T47D (cell line): ENCODE measurements at places on chromosomes 5 and 9.
A peak's percentile ranks its signal among the peaks of the same experiment; 100 is the strongest.

DNA sequence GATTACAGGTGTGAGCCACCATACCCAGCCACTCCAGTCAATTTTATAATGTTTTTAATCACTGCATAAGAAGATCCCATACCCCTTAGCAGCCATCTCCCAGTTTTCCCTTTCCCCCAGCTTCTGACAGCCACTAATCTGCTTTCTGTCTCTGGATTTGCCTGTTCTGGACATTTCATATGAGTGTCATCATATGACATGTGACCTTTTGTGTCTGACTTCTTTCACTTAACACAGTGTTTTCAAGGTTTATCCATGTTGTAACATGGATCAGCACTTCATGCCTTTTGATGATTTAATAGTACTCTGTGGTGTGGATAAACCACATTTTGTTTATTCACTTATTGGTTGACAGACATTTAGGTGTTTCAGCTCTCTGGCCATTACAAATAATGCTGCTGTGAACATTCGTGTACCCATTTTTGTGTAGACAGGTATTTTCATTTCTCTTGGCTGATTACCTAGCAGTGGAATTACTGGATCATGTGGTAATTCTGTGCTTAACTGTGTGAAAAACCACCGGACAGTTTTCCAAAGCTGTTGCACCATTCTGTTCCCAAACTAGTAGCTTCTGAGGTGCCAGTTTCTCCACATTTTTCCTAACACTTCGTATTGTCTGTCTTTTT lies 8.6 kb downstream of the SUSD3 start:
- DNase-seq = no peak

- DNase-seq = no peak
Observed at GRCh38 chr5:110239786-110240185, 486.7 kb downstream of the TMEM232 start.

GRCh38 chr5:1789834-1790471 lies 9.7 kb downstream of the MRPL36 start:
- DNase-seq = no peak

GRCh38 chr5:115588640-115589039 lies 13.6 kb downstream of the TICAM2 start:
- DNase-seq = peak; percentile 46

DNA sequence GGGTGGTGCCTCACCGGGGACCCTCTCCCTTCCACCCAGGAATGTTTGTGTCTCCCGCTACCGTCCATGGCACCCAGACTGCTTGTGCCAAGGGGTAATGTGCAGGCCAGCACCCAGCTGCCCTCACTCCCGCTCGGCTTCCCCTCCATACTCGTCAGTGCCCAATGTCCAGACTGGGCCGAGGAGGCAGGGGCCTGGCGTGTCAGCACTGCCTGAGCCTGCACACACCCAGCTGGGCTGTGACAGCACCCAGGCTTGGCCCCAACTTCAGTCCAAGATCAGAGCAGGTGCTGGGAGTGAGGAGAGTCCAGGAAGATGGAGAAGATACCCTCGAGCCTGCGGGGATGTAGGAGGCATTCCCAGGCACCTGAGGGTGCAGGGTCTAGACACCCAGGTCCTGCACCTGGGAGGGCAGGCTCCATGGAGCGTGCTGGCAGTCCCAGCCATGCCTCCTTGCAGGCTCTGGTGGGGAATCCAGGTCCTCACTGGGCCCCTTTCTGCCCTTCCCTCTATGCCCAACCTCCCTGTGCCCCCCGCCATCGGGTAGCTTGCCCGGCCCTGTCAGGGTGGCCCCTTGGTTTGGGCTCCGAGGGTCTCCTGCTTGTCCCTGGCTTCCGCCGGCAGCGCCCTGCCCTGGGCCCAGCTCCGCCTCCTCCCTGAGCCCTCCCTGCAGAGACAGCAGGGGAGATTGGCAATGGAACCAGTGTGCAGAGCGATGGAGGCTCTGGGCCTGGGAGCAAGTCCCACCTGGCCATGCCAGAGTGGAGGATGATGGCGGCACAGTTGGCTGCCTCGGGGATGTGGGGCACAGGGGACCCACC lies 250.8 kb upstream of the EDIL3 start:
- no peak for DNase-seq

DNA sequence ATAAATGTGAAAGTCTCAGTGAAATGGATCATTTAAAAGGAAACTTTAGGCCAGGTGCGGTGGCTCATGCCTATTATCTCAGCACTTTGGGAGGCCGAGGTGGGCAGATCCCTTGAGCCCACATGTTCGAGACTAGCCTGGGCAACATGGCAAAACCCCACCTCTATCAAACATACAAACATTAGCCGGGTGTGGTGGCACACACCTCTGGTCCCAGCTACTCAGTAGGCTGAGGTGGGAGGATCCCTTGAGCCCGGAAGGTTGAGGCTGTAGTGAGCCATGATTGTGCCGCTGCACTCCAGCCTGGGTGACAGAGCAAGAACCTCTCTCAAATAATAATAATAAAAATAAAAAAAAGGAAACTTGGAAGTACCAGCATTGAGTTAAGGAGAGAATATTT lies 176.1 kb downstream of the HSPA4 start:
- DNase-seq = no peak

DNA sequence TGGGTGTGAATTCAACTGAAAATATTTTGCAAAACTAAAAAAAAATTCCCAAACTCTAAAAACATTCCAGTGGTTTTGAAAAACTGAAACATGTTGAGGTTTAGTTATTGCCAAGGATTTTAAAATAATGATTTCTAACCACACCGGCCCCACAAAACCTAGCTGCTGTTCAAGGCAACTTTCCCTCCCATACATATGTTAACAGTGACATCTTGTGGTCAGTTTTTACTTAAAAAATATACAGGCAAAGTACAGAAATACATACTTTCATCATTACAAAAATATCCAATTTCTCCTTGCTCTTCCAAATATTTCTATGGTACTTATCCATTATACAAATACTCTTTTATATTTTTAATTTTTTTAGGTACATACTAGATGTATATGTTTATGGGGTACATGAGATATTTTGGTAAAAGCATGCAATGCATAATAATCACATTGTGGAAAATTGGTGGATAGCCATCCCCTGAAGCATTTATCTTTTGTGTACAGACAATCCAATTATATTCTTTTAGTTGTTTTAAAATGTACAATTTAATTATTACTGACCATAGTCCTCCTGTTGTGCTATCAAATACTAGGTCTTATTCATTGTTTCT lies 34.4 kb upstream of the MRPS30 start:
- peak; percentile 23 for DNase-seq

DNA sequence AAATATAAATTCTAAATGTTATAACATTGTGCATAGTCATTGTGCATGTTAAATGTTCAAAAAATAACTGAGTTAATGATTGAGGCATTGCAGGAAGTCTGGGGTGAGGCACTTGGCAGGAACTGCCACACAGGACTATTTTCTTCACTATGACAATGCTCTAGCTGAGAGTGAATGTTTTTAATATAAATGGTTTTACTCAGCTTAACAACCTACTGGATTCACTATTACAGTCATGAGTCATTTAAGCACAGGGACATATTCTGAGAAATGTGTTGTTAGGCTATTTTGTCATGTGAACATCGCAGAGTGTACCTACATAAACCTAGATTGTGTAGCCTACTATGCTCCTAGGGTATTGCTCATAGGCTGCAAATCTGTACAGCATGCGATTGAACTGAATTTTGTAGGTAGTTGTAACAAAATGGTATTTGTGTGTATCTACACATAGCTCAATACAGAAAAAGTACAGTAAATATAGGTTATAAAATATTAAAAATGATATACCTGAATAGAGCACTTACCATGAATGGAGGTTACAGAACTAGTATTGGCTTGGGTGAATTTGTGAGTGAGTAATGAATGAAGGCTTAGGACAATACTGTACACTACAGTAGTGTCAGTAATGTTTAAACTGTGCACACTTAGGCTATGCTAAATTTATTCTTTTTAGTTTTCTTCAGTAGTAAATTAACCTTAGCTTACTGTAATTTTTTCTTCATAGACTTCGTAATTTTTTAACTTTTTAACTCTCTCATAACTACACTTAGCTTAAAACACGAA lies 346.1 kb upstream of the PTGER4 start:
- DNase-seq = no peak

- DNase-seq = no peak
Observed at GRCh38 chr5:163880302-163880701, 374.9 kb downstream of the MAT2B start.

DNA sequence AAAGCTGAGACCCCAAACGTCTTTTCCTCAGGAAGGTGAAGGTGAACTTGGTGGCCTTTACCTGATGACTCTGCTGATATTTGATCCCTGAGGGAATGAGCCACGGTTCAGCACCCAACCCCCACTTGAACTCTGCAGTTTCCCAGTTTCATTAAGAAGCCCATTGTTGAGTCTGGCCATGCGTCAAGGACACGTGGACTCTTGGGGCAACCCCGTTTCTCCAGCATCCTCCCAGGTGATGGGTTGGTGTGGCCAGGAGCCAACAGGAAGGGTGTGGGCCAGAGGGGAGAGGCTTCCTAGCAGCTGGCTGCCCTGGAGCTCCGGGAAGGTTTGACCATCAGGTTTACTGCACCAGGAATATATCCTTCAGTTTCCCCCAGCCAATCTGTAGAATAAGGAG lies 59.5 kb upstream of the GNE start:
- no peak for DNase-seq

DNA sequence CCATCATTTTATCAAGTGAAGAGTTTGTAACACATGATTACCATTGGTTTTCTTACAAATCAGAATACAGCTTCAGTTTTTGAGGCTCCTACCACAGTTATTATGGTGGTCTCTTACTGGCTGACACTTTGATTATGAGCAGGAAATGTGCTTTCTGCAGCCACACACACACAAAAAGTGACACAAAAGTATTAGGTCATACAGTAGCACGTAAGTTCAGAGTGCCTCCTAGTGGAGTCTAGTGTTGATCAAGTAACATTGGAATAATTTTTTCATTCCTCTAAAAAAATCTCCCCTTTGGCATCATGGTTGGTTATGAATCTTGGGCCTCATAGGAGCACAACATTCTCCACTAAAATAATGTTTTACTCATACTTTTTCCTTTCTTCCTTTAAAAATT lies 37.6 kb downstream of the PAM start:
- no peak for DNase-seq

DNA sequence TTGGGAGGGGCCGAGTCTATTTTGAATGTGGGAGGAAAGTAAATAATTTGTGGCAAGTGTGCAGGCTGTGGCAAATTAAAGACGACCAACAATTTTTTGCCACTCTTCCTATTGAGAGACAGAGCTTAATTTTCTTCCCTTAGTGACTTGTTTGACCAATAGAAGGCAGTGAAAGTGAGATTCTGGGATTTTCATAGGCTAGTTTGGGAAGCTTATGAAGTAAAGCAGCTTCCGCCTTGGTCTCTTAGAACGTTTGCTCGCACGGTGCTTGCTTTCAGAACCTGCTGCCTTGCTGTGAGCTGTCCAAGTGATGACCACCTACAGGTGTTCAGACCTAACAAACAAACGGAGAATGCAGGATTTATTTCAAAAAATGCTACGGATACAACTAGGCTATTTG lies 6.7 kb upstream of the OR1N2 start:
- peak; percentile 80 for DNase-seq
